ENCODE measurements at places on chromosomes 3 and 15. TPM values are rescaled to one million over a fixed set of nuclear protein-coding genes. Genes with fewer than 3 reads are reported as not detected.

GRCh38 chr3:125958511-125959316 is 10.3 kb upstream of the ROPN1B start:
- no peak for DNase-seq

- DNase-seq: no peak
Observed at GRCh38 chr15:36696196-36696595, 116.8 kb downstream of the CDIN1 start.

- no peak for DNase-seq
Observed at GRCh38 chr3:187167777-187168176, 28.5 kb upstream of the RPL39L start.

DNA sequence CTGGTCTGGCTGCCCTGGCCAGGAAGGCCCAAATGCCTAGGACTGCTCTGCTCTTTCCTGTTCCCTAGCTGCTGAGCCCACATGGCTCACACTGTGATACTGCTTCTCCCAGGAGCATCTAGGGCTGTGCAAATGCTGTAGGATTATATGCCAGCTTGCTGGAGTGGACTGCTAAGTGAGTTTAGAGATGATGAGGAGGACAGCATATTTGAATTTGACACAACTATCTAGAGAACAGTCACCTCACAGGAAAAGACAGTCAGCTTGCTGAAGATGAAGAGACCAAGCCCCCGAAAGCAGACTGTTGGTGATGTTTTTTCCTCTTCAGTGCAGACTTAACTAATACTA is 39.2 kb downstream of the CLEC3B start:
- no peak for DNase-seq

DNA sequence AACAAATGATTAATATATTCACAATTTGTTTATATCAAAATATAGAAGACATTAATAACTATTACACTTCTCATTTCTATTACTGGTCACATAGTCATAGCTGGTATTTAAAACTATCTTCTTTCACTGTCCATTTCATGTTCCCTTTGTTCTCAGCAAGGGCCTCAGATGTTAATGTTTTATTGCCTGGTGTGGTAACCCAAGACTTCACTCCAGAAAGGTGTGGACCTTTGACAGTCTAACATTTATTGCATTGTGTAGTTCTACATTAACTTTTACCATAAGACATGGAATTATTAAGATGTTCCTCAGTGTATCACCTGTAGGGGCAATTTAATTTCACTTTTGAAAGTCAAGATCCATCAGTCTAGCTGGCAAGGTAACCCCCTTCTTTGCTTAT is 691.3 kb downstream of the SQOR start:
- DNase-seq: no peak

- DNase-seq: no peak
Observed at GRCh38 chr3:135432402-135432801, 533.1 kb upstream of the PPP2R3A start.

- no peak for DNase-seq
Observed at GRCh38 chr15:40878785-40879184, 4.8 kb upstream of the RHOV start.

GRCh38 chr3:82132210-82133069 is 371.0 kb upstream of the GBE1 start:
- DNase-seq: no peak

GRCh38 chr15:50718700-50719125 is 32.1 kb upstream of the TRPM7 start:
- no peak for DNase-seq

GRCh38 chr15:36579792-36580431 is 486 bp downstream of the CDIN1 start:
- no peak for DNase-seq

- DNase-seq: no peak
Observed at GRCh38 chr15:58931987-58932588, 1.4 kb downstream of the SLTM start.

DNA sequence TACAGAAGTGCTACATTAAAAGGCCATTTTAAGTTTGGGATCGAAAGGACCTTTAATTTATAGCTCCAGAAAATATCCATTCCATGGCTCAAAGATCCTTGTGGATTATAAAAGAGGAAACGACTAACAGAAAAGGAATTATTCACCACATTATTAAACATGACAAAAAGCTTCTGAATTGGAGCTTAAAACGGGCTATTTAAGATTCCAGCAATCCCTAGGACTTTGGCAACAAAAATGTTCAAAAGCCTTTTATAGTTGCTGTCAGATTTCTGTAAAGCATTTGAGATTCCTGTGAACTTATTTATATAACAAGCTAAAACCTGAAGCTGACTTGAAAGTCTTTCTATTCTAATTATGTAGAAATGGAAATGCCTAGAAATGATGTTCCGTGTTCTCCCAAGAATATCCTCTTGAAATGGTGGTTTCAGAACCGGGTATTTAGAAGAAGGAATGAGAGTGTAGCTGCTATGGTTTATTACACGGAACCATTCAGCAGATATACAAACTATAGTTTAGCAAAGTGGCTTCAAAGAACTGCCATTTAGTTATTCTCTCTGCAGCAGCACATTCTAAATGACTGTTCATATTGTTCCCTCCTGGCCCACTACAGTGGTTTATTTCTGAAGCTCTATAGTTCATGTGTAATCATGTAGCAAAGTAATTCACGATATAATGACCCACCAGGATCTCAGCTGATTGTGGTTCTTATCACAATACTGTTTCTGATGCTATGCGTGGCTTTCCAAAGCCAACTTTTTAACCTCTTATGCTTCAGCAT is 961.7 kb downstream of the FHIT start:
- DNase-seq: no peak

- DNase-seq: peak; percentile 82
Observed at GRCh38 chr3:46947981-46948791, 28.4 kb downstream of the CCDC12 start.

DNA sequence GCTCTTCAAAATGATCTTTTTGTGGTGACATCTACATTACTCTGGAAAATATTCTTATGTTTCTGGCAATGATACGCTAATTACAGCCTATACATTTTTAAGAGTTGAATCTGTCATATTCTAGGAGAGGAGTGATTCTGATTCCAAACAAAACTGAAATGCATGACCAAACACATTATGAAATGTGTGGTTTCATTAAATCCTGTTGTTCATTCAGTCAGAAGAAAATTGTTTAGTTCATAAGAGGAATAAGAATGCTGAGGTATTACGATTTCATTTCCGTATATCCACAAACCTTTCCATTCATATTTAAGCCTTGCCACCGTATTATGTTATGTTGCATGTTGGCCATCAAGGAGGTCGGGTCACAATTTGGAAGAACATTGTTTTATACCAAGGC is 345.1 kb downstream of the FEZF2 start:
- no peak for DNase-seq

DNA sequence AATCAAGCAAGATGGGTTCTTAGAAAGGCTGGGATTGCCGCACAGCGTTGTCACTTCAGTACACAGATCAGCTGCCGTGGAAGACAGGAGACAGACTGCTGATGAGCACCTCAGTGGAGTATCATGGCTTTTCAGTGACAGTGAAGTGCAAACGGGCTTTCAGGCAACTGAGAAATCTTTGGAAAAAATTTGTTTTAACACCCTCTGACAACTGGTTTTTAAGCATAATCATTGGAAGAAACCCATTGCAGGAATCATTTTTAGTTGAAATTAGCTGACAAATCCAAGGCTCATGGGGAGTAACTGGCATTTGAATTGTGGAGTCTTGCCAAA is 418.8 kb downstream of the OTOL1 start:
- DNase-seq: no peak

- no peak for DNase-seq
Observed at GRCh38 chr3:108564564-108564963, 24.7 kb downstream of the CIP2A start.

DNA sequence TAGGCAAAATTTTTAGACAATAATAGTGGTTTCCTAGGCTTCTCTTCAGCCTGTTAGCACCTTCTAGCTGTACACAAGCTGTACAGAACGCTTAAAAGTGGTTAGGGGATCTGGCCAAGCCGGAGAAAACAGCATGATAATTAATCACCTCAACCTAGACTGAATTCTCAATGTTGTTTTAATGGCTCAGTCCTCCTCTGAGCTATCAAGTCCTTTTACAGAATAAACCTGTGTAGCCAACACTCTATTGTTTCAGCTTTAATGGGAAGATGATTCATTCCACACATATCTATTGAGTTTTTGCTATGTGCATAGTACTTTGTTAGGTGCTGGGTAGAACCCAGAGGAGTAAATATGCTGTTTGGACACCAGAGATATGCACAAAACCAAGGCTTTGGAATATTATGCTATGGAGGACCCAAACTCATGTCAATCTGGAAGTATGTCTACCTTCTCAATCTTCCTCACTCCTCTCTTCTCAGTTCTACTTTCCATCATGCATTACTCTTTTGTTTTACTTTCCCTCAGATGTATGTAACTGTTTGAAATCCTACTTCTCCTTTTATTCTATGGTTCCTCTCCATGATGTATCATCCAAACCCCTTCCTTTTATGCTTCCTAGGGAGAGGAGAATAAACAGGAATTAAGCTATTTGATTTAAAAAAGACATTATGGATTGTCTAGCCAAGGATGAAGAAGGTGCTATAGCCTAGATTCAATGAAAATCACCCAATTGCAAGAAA is 27.6 kb upstream of the UBE2E2 start:
- DNase-seq: no peak

DNA sequence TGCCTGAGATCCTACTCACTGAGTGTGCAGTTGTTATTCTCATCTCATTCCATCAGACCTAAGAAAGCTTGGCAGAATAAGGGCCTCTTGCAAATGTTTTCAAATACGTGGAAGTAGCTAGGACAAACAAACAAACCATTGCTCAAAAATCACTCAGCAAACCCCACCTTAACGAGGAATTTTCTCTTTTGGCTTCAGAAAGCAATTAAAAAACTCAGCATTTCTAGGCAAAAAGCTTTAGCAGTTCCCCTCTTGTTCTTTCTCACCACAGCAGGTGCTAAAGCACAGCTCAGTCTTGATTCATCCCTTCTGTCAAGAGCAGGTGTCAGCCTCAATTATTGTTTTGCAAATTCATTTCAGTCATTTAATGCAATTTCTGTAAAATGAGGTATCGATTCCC is 58.6 kb upstream of the NUDT16 start:
- DNase-seq: no peak

DNA sequence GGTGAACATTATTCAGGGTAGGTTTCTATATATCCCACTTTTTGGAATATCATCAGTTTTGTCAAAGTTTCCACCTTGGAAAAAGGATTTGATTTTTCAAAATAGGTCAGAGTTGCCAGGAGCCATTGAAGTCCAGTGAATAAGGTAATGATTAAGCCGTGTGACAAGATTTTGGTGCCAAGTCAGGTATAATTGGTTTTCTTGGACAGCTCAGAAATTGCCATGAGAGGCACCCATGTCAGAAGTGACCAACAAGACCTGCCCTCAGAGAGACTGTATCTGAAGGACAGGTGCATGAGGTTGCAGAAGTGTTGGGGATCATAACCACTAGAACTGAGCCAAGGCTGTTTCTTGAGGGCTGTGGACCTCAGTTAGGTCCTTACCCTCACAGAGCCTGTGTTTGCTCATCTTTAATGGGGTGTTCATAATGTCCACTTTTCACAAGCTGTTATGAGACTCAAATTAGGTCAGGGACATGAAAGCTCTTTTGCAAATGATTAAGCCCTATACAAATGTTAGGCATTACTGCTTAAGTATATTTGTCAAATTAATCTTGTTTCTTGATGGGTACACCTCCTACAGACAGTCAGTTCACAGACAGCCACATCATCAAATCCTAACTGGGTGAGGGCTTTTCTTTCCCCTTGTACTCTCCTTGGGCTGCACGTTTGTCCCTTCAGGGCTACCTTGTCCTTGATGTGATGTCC is 32.3 kb downstream of the CASR start:
- DNase-seq: no peak

The ALS2CL gene
- 5.2 TPM for polyA plus RNA-seq

The CEMIP gene
- polyA plus RNA-seq: under 0.01 TPM

The PRKAR2A gene
- polyA plus RNA-seq: 33.6 TPM

The CHRFAM7A gene
- 0.22 TPM for polyA plus RNA-seq

The TMC3 gene
- not detected for polyA plus RNA-seq

The CYP11A1 gene
- 0.24 TPM for polyA plus RNA-seq

The NTRK3 gene
- polyA plus RNA-seq: 0.31 TPM

The RAMAC gene
- polyA plus RNA-seq: 43.0 TPM

The CYP1A1 gene
- polyA plus RNA-seq: 0.61 TPM

Data from psoas muscle (tissue), 8 donors.